Ovary (tissue), 10 donors: ENCODE measurements at places on chromosomes 7 and 10. TPM values are rescaled to one million over a fixed set of nuclear protein-coding genes. Genes with fewer than 3 reads are reported as not detected.

- DNase-seq: no peak
Observed at GRCh38 chr7:150502519-150502918, 12.2 kb upstream of the GIMAP7 start.

The MKI67 gene
- polyA plus RNA-seq: 2.8 TPM

- no peak for DNase-seq
Observed at GRCh38 chr7:77265666-77266065, 66.0 kb upstream of the FGL2 start.

The FBXL13 gene
- polyA plus RNA-seq: 1.1 TPM

DNA sequence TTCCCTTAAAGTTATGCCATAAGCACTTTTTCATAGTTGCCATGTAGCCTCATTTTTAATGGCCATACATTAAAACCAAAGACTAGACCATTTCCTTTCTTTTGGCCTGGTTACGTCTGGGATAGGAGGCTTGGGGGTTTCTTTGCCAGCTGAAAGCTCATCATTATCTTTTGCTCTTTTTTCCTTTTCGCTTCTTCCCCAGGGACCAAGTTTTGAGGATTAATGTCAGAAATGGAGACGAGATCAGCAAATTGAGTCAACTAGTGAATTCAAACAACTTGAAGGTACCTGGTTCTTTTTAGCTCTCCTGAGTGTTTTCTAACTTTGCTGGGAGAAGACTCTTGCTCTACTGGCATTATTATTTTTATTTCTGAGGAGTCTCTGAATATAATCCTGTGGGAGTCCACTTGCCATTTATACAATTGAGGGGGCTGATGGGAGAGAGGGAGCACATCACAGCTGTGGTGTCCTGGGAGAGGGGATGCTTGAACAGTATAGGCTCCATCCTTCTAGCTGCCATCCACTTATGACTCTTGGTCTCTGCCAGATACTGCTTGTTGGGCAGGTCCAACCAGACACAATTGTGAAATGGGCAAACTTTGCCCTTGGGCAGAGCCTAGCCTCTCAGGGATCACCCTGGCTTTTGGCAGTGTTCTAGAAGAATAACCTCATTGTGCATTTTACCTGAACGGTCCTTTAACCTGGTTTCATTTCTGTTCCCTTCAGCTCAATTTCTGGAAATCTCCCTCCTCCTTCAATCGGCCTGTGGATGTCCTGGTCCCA lies 5.8 kb downstream of the CPA4 start:
- no peak for DNase-seq

- no peak for DNase-seq
Observed at GRCh38 chr7:24318326-24318725, 34.3 kb downstream of the NPY start.

DNA sequence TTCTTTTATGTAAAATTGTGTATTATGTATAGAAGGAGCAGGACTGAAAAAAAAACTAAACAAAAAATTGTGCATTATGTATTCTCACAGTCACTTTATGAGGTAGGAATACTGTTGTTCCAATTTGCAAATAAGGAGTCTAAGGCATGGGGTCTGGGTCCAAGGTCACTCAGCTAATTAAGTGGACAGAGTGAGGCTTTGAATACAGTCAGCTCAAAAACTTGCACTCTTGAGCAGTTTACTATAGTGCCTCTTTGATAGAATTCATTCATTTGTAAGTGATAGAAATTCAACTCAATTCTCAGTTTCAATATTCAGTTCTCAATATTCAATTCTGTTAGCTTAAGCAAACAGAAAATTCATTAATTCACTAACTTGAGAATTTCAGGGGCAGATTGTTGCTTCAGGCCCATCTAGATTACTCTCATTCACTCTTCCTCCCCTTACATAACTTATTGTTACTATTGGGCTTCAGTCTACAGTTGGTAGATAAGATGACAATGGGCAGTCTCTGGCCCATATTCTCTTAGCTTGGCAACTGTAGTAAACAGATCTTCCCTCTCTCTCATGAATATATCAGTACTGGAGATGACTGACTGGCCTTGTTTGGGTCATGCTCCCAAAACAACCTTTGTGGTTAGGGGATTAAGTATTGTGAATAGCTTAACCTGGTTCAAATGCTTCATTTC lies 86.6 kb downstream of the BTAF1 start:
- DNase-seq: no peak

DNA sequence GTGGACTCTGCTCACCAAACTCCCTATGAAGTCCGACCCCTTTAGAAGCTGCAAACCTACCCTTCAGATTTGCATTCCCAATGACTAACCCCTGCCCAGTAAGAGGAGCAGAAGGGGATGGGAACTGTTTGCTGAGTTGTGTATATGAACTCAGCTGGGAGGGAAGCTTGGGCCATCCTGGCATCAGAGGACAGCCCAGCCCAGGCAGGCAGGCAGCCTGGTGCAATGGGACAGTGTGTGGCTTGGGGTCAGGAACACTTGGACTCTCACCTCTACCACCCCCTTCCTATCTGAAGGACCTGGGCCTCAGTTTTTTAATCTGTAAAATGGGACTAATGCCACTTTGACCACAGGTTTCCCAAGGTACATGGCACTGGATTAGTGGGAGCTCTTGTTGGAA lies 147.4 kb upstream of the GPR26 start:
- no peak for DNase-seq

DNA sequence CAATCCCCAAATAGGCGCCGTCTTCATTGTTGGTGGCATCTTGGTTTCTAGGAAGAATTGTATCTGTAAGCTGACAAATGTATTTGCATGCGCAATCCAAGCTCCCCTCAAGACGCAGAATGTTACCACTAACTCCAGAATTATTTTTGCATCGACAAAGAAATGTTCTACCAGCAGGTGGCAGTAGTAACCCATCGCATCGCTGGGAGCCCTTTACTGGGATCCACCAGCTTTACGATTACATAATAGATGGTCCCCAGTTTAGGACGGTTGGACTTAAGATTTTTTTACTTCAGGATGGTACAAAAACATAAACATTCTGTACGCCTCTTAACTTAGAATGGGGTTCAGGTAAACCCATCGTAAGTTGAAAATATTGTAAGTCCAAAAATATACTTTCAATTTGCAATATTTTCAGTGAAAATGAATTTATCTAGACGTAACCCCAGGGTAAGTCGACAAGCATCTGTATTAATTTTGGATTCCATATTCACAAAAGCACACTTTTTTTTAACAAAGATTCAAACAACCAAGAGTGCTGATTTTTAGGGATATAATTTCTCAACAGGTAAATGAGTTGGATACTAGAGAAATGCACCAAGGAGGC lies 114.0 kb upstream of the COBL start:
- DNase-seq: peak; percentile 46
